Right ventricle myocardium inferior (tissue), 1 donor: ENCODE measurements at places on chromosomes 5 and 9.

GRCh38 chr5:168282120-168282519 is 9.3 kb upstream of the WWC1 start:
- DNase-seq, result no peak

DNA sequence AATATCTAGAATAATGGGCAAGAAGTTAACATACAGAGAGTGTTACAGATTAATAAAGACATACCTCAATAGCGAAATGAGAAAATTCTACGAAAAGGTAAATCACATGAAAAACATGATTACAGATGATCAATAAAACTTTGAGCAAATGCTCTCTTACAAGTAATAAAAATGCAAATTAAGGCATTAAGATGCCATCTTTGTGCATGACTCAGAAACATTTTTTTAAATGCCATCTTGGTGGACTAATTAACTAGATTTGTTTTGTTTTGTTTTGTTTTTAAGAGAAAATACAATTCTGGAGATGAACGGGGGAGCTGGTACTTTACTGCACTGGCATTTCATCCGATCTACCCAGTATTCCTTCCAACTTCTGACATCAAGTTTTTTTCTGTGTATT is 130.2 kb downstream of the SUSD1 start:
- DNase-seq, result no peak

DNA sequence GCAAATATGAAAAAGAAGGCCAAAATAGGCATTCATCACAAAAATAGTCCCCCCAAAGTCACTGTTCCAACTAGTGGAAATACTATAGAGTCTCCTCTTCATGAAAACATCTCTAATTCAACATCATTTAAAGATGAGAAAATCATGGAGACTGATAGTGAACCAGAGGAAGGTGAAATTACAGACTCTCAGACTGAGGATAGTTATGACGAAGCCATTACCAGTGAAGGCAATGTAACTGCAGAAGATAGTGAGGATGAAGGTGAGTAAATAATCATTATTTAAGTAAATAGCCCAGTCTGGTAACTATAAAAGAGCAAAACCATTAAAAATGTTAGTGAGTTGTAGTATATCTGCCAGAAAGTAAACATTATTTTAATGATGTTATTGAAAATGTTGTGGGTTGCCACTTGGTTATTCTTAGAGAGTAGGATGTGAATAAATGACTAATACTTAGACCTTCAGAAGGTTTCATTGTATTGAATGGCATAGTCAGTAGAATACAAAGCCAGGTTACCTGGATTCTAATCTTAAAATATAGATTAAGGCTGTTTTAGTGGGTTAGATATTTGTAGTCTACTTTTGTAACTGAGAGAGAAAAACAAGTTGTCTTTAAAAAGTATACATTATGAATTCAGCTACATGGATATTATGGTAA is 16.3 kb downstream of the AGGF1 start:
- DNase-seq, result no peak

DNA sequence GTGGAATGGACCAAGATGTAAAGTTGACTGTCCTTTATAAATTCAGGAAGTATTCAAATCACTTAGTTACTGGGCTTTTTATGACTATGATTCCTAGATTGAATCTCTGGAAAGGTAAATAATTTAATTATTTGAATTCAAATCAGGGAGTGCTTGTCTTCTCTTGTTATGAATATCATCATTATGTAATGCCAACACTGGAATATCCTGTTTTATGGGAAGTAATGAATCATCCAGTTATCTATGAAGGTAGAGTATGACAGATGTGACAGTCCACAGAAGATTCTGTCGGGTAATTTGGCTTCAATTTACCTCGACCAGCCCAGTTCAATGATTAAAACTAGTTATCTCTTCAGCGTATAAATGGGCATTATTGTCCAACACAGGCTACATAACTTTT is 141.0 kb upstream of the NUDT12 start:
- no peak for DNase-seq

DNA sequence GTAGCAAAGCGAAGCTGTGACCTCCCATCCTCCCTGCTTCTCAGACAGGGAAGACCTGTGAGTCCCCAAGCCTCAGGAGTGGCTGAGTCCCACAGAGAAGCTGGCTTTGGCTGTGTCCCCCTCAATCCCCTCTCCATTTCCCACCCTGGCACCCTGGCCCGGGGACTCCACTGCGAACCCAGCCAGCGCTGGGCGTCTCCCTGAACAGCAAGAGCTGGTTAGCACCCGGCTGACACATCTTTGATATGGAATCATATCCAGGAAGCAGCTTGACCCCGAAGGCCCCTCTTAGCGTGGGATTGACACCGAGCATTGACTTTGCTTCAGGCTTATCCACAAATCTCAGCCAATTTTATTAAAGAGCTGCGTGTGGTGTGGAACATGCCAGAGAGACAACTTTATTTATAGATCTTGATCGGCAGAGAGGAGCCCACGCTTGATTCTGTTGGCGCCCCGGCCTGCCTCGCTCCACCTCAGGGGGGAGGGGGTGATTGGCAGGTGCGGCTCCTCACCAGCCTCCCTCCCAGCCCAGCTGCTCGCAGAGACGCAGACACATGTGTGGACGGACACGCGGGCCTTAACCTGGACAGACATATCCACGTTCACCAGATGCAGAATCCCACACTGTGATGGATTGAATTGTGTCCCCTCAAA is 120.7 kb upstream of the MVB12B start:
- no peak for DNase-seq

GRCh38 chr5:68894673-68895072 is 199.1 kb upstream of the SLC30A5 start:
- DNase-seq, result no peak

DNA sequence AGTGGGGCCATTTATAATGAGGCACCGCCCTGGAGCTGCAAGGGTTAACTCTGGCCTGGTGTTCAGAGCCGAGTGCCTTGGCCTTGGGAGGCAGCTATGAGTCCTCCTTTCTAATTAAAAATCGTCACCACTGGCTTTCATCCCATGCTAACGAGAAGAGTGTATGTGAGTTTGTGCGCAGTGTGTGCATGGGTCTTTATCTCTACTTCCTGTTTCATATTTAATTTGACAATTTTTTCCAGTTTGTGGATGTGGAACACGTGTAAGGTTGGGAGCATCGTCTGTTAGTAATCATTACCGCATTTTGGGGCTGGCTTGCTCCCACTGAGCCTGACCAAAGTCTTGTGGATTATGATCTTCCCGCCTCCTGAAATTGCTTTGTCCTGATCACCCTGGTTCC is 76.4 kb downstream of the NDFIP1 start:
- DNase-seq, result no peak

DNA sequence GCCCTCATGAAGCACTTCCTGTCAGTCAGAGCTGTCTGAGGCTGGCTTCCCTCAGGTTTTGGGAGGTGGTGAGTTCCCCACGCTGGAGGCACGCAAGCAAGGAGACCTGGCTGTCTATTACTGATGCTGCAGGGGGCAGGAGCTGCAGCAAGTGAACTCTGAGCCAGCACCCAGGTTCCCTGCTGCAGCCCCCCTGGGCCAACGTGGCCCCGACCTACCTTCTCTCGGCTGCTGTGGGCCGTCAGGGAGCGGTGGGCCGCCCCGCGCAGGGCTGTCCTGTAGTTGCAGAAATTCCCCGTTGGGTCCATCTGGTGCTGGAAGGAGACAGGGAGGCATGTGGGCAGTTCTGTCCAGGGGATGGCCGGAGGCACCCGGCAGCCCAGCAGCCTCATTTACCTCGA is 46.8 kb upstream of the RNF130 start:
- DNase-seq, result no peak

GRCh38 chr9:1962122-1962521 is 53.0 kb upstream of the SMARCA2 start:
- no peak for DNase-seq

DNA sequence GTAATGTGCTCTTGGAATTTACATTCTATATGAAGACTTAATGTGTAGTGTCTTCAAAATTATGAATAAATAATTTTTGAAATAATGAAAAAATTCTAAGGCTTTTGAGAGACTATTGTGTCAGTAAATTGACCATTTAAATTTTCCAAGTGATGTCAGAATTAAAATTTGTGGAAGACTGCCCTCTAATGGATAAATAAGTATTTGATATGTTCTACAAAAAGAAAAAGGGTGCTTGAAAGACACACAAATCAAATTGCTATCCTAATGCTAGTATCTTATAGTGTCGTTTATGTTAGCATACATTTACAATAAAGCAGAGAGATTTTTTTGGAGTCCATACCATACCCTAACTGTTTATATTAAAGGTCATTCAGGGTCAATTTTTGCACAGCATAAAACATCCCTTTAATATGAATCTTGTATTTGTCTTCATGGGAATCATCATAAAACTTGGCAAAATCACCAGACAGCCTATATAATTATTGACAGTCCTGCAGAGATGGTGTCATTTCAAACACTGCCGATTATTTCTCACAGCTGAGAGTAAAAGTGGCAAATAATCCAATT is 120.8 kb upstream of the SLC27A6 start:
- no peak for DNase-seq

DNA sequence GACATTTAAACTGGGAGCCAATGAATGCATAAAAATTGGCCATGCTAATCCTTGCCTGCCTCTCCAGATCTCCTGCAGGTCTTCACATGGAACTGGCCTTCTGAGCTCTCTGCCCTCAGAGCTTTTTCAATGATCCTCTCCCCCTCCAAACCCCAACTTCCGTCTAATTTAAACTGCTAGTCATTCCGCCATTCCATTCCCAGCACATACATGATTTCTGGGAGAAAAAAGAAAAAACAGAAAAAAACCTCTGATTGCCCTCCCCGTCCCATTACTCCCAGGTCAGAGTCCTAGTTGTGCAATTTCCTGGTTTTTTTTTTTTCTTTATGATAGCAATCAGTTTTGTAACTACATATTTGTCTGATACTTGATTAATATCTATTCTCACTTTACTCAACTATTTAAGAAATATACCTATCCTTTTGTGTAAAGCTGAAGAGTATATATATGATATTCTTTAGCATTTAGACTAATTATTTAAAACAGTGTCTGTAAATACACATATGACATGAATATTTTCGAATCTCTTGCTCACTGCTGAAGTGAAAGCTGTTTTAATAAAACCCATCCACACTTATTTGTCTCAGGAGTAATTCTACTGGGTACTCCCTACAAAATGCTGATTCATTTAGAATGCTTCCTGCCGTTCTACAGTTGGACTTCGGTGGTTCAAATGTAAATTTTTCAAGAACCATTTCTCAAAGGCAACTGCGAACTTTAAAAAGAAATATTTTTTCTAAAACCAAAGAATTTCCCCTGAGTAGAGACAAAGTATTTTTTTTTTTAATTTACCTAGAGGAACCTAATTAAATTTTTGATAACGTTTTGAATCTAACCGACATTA is 1.6 kb downstream of the HINT1 start:
- no peak for DNase-seq

DNA sequence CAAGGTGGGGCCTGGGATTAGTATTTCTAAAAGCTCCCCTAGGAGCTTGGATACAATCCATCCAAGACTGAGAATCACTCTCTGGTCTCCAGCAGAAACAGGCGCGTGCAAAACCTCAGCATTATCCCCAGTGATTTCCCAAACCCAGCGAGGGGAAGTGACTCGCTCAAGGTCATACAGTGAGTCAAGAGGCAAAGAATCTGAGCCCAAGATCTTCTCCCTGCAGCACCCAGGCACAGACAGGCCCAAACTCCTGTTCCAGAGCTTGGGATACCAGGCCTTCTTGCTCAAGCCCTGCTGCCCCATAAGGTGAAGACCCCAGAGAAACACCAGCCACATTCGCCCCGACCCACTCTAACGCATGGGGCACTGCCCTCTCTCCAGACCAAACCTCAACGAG is 33.2 kb downstream of the SHB start:
- no peak for DNase-seq

GRCh38 chr5:180423133-180423532 is 70.0 kb upstream of the GFPT2 start:
- no peak for DNase-seq

GRCh38 chr5:97150401-97150800 is 8.0 kb upstream of the LIX1 start:
- DNase-seq, result no peak

DNA sequence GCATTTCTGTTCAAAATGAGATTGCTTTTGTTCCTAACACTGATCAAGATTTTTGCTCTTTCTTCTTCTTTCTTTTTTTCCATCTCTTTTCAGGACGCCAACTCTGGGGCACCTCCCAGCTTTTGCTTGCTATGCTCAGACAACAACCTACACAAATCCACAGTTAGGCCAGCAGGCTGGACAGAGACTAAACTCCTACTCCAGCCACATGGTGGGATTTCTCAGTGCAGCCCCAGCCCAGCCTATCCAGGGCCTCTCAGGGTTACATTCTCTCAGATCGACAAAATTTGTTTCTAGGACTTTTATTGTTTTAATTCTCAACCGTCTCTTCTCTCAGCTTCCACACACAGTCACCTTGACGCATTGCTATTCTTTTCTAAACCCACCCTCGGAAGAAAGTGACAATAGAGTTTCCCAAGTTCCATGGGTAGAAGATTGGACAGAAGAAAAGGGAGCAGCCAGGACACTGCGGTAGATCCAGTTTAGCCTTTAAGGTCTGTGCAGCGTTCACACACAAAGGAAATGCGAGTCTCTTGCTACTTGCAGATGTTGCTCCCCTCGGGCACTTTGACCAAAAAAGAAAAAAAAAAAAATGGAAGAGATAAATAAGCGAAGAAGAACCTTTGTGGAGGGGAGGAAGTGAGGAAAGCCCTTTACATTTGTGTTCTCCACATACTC is 588.6 kb upstream of the GRAMD2B start:
- DNase-seq, result no peak

GRCh38 chr9:113187929-113188595 is 33.0 kb downstream of the FKBP15 start:
- DNase-seq, result peak; percentile 75

DNA sequence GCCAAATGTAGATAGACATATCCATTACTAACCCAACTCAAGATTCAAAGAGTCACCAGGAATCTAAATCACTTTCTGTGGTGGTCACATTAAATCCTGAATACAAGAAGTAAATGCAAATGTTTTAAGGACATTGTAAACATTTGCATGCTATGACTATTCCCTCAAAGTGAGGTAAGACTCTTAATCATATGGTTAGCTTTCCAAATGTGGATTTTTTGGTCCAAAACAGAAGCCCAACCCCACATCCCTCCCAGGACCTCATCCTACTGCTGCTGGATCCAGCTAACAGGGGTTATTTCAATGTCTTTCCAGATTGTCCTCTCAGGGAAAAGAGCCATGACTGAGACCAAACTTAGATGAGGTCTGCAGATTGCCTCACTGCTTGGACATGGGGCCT is 228.1 kb upstream of the PANK3 start:
- DNase-seq, result no peak

DNA sequence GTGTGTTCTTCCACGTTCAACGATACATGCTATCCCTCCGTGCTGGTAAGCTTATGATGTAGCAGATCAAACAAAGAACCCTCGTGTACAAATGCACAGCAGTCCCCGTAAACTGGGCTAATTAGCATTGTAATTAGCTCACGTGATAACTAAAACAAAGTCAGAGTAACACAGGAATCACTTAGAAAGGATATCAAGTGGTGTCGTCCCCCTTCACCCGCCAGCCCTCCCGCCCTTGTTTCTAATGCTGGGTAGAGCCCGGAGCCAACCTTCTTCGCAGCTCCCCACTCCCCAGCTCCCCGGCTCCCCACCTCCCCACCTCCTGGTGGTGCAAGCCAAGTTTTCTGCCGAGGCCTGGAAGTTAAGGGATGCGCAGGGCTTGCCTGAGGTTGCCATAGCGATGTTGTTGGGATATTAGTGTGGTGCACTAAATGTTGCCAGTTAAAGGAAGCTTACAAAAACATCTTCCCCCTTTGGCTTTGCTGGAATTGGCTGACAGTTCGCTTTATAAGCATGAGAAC is 357.9 kb upstream of the CCNH start:
- DNase-seq, result no peak

GRCh38 chr5:18334949-18335348 is 700.7 kb downstream of the TAF11L14 start:
- DNase-seq, result no peak

- DNase-seq, result no peak
These were observed 169.7 kb downstream of the MPDZ start for GRCh38 chr9:13109781-13110180.
